ENCODE measurements at places on chromosomes 3 and 15.

- no peak overlapping the region for H3K27ac ChIP-seq
- no peaks in the 10 kb centered on the region for H3K27me3 ChIP-seq
- H3K36me3 ChIP-seq: no peaks in the 10 kb centered on the region
- H3K4me3 ChIP-seq: no peak overlapping the region
- no peak for DNase-seq
- H3K4me1 ChIP-seq: peaks cover 1% of the 10 kb centered on the region
Observed at GRCh38 chr3:194866236-194866635, 180.6 kb downstream of the FAM43A start.

- H3K27me3 ChIP-seq: no peaks in the 10 kb centered on the region
- H3K4me1 ChIP-seq: no peaks in the 10 kb centered on the region
- H3K4me3 ChIP-seq: no peak overlapping the region
- no peak for DNase-seq
Observed at GRCh38 chr3:11826628-11827265, 19.9 kb downstream of the TAMM41 start.

GRCh38 chr15:100821327-100821726 is 58.3 kb upstream of the ALDH1A3 start:
- no peak overlapping the region for H3K27ac ChIP-seq
- H3K4me1 ChIP-seq: no peaks in the 10 kb centered on the region

- H3K36me3 ChIP-seq: no peaks in the 10 kb centered on the region
- H3K27me3 ChIP-seq: no peaks in the 10 kb centered on the region
- no peak overlapping the region for H3K4me3 ChIP-seq
- no peak overlapping the region for H3K27ac ChIP-seq
- peaks cover 8% of the 10 kb centered on the region for H3K4me1 ChIP-seq
- no peak for DNase-seq
Observed at GRCh38 chr3:171348121-171348520, 112.1 kb downstream of the TNIK start.

- H3K36me3 ChIP-seq: no peaks in the 10 kb centered on the region
- H3K4me3 ChIP-seq: no peak overlapping the region
- no peaks in the 10 kb centered on the region for H3K4me1 ChIP-seq
- peak; percentile 61 for DNase-seq
Observed at GRCh38 chr3:126671521-126671920, 16.6 kb upstream of the TXNRD3 start.

DNA sequence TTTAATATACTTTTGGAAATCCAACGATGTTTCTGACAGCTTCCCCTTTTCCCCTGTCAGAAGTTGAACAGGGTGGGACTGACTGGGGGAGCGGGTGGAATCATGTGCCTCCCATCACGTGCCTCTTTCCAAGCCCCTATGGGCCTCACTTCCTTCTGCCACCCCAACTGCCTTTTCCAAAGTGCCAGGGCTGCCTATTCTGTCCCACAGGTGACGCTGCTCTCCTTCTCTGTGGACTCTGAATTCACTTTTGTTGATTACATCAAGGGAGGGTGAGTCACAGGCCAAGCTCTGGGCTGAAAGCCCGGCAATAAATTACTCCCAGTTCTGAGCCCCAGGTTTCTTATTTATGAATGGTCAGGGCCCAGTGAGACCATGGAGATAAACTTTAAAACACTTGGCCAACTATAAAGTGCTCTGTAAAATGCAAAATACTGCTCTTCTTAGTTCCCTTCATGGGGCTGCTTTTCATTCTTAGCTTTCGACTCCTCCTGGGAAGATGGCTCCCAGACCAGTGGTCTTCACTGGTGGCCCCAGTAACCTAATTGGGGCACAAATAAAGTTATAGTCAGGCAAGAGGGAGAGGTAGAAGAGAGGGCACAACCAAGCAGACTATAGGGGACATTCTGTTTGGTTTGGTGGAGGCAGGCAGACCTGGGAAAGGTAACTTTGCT is 12.3 kb downstream of the CPNE9 start:
- H3K36me3 ChIP-seq: no peaks in the 10 kb centered on the region
- no peaks in the 10 kb centered on the region for H3K27me3 ChIP-seq
- peak; percentile 42 for DNase-seq
- H3K4me1 ChIP-seq: no peaks in the 10 kb centered on the region
- no peak overlapping the region for H3K4me3 ChIP-seq

DNA sequence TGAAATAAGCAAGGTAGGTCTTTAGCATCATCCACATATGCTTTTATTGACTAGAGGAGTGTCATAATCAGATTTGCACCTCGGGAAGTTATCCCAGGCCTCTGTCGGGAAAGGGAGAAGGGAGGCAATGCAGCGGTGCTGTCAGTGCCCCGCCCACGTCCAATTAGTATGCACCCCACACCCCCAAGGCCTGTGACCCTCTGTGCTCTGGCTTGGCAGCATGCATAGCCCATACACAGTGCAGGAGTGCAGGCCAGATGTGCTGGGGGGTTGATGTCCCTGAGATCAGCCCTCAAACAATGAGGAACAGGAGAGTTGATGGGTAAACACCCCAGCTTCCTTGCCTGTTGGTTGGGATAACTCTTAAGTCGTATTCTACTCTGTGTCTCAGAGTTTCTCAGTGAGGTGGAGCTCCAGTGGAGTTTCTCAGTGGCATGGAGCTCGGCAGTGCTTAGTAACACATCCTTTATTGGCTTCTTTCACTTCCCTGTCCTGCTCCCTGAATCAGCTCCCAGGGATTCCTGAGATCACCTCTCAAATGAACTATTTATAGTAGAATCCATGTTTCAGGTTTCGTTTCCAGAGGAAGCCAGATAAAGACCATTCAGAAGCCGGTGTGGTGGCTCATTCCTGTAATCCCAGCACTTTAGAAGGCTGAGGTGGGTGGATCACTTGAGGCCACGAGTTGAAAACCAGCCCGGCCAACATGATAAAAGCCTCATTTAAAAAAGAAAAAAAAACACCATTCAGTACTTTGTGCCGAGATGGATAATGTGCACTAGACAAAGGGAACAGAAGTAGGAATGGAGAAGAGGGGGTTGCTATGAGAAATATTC is 26.7 kb upstream of the NDUFB4 start:
- no peaks in the 10 kb centered on the region for H3K27me3 ChIP-seq
- no peak for DNase-seq
- H3K36me3 ChIP-seq: no peaks in the 10 kb centered on the region
- no peak overlapping the region for H3K4me3 ChIP-seq
- no peaks in the 10 kb centered on the region for H3K4me1 ChIP-seq

DNA sequence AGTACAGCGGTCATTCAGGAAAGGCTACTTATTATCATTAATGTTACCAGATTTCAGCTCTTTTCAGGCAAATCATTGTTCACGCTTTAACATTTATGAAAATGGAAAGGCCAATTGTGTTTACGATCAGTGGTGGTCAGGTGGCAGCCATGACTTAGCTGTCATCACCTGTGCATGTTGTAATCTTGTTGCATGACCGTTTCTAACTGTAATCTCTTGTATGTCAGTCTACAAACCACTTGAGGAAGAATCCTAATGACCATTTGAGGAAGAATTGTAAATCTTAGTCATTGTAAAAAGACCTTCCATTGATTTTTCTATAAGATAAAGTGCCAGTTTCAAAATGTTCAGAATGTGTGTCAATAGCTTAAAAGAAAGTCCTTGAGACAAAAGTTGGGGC is 100.4 kb downstream of the SERPINI1 start:
- H3K4me3 ChIP-seq: no peak overlapping the region
- no peak for DNase-seq
- H3K27me3 ChIP-seq: no peaks in the 10 kb centered on the region
- H3K27ac ChIP-seq: no peak overlapping the region

GRCh38 chr3:153626158-153626557 is 464.1 kb downstream of the RAP2B start:
- H3K27me3 ChIP-seq: no peaks in the 10 kb centered on the region
- DNase-seq: no peak
- H3K4me1 ChIP-seq: no peaks in the 10 kb centered on the region
- H3K4me3 ChIP-seq: no peak overlapping the region

GRCh38 chr15:70055601-70056051 is 42.1 kb downstream of the TLE3 start:
- no peaks in the 10 kb centered on the region for H3K27me3 ChIP-seq
- DNase-seq: peak; percentile 69
- H3K4me1 ChIP-seq: no peaks in the 10 kb centered on the region
- no peak overlapping the region for H3K4me3 ChIP-seq
- H3K27ac ChIP-seq: no peak overlapping the region
- H3K36me3 ChIP-seq: peaks cover 48% of the 10 kb centered on the region

DNA sequence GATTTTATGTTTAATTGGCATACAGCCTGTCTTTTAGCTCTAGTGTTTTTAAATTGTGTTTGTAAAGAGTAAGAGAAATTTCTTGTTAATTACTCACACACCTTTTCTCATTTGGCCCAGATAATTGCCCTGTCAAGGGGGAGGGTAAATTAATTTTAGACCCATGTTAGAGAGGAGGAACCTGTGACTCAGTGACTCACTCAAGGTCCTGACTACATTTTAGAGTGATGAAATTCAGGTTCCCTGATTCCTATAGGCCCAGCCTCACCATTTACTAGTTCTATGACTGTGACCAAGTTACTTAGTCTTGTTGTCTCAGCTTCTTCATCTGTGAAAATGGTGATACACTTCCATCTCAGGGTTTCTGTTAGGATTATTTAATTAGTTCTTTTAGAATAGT is 125.2 kb upstream of the DPH6 start:
- no peak overlapping the region for H3K4me3 ChIP-seq
- no peaks in the 10 kb centered on the region for H3K36me3 ChIP-seq
- H3K27ac ChIP-seq: no peak overlapping the region
- no peaks in the 10 kb centered on the region for H3K27me3 ChIP-seq
- no peak for DNase-seq
- H3K4me1 ChIP-seq: peaks cover 6% of the 10 kb centered on the region

- no peaks in the 10 kb centered on the region for H3K27me3 ChIP-seq
- no peak overlapping the region for H3K27ac ChIP-seq
- no peaks in the 10 kb centered on the region for H3K36me3 ChIP-seq
- H3K4me1 ChIP-seq: no peaks in the 10 kb centered on the region
- H3K4me3 ChIP-seq: no peak overlapping the region
- no peak for DNase-seq
Observed at GRCh38 chr15:55277116-55277564, 12.5 kb downstream of the RAB27A start.

- peak; percentile 53 for DNase-seq
- no peaks in the 10 kb centered on the region for H3K4me1 ChIP-seq
- H3K27ac ChIP-seq: no peak overlapping the region
- no peaks in the 10 kb centered on the region for H3K36me3 ChIP-seq
Observed at GRCh38 chr15:74451861-74452835, 8.8 kb downstream of the UBL7 start.

DNA sequence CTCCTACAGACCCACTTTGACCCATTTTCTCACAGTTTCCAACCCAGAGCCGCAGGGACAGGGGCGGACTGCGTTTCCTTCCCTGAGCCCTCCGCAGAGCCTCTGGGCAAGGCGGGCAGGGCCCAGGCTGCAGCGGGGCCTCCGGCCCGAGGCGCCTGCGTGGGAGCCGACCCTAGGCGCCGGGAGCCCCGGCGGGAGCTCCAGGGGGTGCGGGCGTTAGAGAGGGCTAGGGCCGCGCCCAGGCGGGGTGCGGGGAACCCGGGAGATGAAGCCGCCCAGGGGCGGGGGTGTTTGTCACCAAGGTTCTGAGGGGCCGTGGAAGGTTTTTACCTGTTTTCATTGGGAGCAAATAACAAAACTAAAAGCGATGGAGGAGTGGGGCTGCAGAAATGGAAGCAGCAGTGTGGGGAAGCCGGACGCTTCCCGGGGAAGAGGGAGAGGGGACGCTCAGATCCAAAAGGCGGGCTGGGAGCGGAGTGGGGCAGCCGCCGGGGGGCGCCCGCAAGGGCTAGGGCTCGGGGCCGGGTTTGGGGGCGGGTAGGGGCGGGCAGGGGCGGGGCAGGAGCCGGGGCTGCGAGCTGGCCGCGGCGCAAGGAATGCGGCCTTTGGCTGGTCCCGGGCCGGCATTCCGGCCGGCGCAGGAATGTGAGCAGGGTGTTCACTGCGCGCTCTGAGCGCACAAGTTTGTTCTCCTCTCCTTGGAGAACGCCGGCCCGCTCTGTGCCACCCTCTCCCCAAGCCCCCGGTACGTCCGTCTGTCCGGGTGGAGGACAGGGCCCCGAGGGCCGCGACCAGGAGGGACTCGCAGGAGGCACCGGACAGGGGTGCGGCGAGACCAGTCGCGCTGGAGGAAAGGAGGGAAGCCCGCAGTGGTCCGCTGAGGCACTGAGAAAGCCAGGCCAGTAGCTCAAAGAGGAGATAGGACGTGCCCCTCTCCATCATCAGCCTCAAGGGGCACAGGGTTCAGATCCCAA is 61.1 kb downstream of the AMOTL2 start:
- peak overlapping the region; percentile 65 for H3K27ac ChIP-seq
- H3K4me1 ChIP-seq: peaks cover 14% of the 10 kb centered on the region
- H3K27me3 ChIP-seq: no peaks in the 10 kb centered on the region
- H3K36me3 ChIP-seq: no peaks in the 10 kb centered on the region

GRCh38 chr3:184741259-184741556 is 29.3 kb upstream of the MAGEF1 start:
- H3K4me3 ChIP-seq: no peak overlapping the region
- H3K27me3 ChIP-seq: no peaks in the 10 kb centered on the region
- H3K36me3 ChIP-seq: no peaks in the 10 kb centered on the region
- no peak overlapping the region for H3K27ac ChIP-seq
- no peak for DNase-seq
- peaks cover 8% of the 10 kb centered on the region for H3K4me1 ChIP-seq

DNA sequence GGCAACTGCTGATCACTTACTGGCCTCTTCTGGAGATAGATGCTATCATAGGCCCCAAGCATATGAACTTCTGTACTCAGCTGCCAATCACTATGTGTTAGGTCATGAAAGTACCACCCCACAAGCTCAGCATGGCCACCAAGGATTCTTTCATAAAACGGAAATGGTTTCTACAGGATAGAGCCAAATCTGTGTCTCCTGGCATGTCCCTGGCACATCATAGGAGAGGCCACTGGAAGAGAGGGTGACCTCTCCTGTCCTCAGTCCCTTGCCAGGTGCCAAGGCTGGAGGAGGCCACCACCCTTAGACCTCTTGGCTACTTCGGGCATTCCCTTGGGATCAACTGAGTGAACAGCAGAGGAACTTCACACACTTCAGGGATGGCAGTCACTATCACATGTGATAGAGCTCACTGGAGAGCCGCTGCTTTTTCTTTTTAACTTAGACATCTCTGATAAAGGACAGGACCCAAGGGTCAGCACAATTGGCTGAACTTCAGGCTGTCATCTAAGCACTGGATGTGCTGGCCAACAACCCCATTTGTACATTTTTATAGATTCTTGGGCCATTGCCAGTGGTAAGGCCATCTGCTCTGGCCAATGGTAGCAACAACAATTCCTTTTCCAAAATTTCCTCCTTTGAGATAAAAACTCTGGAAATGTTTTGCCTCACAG is 425.2 kb downstream of the SQOR start:
- H3K4me1 ChIP-seq: no peaks in the 10 kb centered on the region
- H3K36me3 ChIP-seq: no peaks in the 10 kb centered on the region
- no peaks in the 10 kb centered on the region for H3K27me3 ChIP-seq
- no peak overlapping the region for H3K27ac ChIP-seq
